Muscle of back (tissue), 13 donors: ENCODE measurements at places on chromosomes 1 and 21.
A peak's percentile ranks its signal among the peaks of the same experiment; 100 is the strongest.

GRCh38 chr21:15001857-15002606, 62.8 kb downstream of the NRIP1 start:
- DNase-seq: no peak

DNA sequence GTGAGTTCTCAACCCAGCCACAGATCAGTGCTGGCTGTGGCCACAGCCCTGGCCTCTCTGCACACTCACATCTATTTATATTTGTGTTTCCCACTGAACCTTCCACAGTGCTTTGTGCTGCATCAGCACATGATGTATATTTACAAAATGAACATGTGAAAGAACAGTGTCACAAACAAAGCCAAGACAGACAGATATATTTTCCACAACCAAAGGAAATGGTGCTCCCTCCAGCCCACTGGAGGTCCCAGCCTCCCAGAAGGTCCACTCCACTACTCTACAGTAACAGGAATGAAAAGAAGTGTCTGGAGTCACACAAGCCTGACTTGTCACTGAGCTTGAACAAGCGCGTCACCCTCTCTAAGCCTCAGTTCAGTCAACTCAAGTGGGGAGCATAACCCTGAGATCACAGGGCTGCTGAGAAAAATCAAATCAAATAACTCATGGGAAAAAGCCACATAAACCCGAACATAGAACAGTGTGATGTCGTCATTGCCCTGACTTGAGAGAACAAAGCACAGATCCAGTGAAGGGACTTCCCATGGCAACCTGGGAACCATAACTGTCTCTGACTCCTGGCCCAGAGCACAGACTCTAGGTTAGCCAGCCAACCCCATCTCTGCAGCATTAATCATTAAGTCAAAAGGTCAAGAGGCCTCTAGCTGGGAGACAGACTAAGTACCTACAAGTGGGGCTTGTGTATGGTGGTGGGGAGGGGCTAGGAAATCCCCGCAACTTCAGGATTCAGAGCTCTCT, 121.2 kb downstream of the TRABD2B start:
- DNase-seq: no peak

GRCh38 chr21:37582590-37582989, 216.0 kb downstream of the DYRK1A start:
- peak; percentile 62 for DNase-seq

DNA sequence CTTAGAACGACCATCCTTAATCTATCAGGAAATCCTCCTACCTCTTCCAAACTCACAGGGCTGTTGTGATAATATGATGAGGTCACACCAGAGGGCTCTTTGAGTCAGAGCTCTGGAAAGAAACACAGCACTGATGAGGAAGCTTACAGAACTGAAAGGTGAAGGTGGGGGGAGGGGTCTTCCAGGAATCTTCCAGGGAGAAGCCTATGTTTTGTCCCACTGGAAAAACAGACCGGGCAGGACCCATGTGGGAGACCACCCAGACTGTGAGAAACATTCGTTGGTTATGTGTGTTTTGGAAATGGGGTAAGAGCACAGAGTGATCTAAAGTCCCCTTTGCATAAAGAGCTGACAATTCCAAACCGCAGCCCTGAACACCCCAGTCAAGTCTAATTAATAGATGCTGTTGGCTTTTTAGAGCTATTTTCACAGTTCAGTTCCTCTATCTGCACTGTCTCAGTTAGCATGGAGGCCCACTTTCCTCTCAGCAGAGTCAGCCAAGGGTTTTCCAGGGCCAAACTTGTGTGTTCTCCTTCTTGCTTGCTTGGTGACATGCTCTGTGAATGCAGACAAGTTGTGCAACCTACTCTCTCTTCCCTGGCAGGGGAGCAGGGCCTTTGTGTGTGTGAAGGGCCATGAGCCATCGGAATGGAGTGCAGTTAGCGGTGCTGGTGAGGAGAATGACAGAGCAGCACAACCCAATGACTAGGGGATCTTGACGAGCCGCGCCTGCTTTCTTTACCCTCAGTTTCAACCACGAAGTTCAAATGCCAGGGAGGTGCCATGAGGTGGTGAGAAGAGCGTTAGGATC, 12.3 kb downstream of the PHLDA3 start:
- peak; percentile 76 for DNase-seq

GRCh38 chr1:2132222-2133038, 62.1 kb downstream of the FAAP20 start:
- peak; percentile 45 for DNase-seq

DNA sequence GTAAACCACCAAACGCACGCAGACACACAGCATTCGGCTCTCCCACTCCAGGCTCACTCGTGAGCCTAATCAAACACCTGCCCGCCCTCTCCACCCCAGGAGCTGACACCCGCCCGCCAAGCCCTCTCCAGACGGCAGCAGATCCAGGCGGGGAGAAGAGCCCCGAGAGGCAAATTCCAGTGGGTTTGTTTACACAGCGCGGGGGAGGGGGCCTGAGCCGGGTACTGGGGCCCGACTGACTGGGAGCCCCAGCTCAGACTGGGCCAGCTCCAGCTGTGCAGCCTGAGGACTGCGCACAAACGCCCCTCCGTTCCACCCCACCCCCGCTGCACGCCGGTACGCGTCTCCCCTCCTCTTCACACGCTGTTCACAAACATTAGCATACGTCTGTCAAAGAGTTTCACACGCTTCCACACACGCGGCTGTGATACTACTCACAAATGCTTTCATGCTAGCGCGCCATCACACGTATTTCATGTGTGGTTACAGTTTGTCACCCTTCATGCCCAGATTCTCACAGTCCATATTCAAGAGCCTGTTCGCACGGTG, 1.0 kb upstream of the EFNA1 start:
- DNase-seq: peak; percentile 67

DNA sequence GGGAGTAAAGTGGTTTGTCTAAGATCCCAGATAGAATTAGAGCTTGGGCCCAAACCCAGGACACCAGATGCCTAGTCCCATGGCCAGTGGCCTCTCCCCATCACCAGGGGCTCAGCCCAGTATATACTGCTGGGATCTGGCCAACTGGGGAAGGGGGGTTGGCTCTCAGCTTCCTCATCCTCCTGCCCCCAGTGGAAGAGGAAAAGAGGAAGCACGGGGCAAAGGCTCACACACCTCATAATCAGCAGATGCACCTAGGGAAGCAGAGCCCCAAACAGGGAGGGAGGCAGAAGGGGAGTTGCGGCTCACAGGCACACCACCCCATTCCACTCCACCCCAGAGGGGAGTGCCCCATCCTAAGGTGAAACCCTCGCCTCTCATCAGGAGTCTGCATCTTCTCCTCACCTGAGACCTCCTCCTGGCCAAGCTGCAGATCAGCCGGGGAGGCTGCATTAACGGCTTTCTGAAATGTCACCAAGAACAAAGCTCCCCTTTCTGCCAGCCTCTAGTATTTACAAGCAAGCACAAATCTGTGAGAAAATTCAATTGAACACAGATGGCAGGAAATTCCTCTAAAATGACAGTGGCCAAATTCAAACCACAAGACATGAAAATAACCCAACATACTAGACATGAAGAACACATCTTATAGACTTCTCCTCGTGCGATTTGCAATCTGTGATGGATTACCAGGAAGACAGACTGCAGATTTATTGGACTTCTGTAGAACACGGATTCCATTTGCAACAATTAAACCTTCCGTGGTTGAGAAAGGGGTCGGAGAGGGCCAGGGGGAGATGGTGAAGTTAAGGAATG, 82.8 kb downstream of the GLIS1 start:
- DNase-seq: no peak

DNA sequence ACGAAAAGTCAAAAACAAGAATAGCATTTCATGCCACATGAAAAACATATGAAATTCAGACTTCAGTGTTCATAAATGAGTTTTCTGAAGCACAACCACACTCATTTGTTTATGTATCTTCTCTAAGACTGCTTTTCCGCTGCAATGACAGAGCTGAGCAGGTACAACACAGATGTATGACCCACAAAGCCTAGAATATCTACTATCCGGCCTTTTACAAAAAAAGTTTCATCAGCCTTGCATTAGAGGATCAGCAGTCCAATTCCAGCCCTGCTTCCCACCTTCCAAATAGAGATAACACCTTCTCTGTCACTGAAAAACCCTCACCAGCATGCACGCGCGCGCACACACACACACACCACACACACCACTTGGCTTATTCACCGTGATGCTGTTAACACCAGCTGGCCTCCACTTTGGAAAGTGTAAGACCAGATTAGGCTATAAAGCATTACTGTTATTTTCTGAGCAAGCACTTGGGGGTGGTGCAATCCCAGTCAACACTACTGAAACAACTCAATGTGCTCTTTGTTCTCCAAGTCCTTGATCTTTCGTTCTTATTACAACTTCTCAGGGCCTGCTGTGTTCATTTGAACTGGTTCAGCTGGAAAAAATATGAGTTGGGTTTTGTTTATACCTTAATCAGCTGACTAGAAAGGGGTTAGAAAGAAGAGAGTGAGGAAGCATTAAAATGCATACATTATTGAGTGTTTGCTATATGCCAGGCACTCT, 90.0 kb downstream of the GLUL start:
- peak; percentile 53 for DNase-seq

DNA sequence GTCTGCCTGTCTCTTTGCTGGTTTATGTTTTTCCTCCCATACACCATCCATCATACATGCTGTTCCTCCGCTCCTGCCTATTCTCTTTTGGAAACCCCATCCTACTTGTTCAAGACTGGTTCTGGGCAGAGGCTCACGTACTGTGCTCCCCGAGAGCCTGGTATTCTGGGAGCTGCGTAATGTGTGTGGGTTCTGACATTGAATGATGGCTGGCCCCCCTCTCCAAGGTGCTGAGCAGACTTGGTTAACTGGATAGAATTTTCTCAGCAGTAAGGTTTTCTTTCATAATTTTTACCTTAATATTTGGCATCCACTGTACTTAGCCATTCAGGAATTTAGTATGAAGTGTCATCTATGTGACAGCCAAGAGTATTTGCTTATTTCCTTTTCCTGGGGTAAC, 26.6 kb downstream of the COQ8A start:
- no peak for DNase-seq

GRCh38 chr1:150507912-150508864, at the start of gene ECM1:
Gene ECM1 (plus strand): TSS chr1:150508109. CDS start chr1:150508210, 101 bp downstream.
- DNase-seq: no peak

GRCh38 chr21:16891821-16892220, 621.0 kb upstream of the CXADR start:
- no peak for DNase-seq

- no peak for DNase-seq
Observed at GRCh38 chr1:225862581-225862950, 19.6 kb downstream of the TMEM63A start.

- peak; percentile 70 for DNase-seq
Observed at GRCh38 chr1:48469616-48470480, 2.2 kb downstream of the SPATA6 start.

DNA sequence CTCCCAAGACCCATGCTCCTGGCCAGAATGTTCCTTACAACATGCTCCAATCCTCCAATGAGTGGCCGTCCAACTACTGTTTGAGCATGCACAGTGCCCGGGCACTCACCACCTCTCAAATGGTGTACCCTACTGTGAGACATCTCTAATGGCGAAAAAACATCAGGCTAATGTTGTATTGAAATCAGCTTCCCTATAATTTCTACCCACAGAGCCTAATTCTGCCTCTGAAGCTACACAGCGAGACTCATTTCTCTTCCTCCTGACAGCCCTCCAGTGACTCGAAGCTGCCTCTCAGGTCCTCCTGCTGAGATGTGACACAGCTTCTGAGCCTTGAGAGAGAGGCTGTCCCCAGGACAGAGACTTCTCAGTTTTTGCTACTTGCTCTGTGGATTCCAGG, 130.7 kb downstream of the FAM78B start:
- DNase-seq: no peak

- DNase-seq: peak; percentile 93
Observed at GRCh38 chr1:61079296-61079897, 3.0 kb upstream of the NFIA start.

GRCh38 chr1:83516369-83516768, 482.6 kb downstream of the TTLL7 start:
- peak; percentile 68 for DNase-seq
